IPS DF 6.9 (cell line): ENCODE measurements at places on chromosomes 11 and 22.

DNA sequence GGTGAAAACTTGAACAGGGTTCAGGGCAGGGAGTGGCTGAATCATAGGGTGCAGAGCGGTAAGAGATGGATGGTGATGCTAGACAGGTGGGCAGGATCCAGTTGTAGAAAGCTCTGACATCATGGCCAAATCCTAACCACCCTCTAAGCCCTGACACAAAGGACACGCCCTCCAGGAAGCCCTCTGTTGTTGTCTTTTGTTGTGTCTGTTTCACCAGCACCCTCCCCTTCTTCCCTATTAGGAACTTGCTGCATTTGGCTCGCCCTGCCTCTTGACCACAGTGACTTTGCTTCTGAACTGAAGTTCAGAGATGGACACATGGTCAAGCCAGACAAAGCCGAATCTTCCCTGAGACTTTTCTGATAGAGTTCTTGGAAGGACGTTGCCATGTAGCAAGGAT lies 14.2 kb upstream of the APOL6 start:
- DNase-seq, result no peak

DNA sequence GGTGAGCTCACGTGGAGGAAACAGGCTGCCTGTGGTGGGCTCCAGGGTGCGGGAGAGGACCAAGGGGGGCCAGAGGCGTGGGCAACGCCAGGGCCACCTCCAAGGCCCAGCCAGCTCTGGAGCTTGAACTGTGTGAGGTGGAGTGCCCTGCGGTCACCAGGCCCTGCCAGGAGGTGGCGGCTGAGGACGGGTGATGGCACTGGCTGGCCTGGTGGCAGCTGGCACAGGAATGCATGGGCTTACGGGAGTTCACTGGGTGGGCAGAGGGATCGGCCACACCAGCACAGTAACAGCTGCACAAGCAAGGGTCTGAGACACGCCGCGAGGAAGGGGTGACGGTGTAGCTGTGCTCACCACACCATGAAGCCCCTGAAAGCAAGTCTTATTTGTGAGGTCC lies 15.8 kb downstream of the TOLLIP start:
- no peak for DNase-seq

- DNase-seq, result no peak
These were observed 52.0 kb upstream of the MMP13 start for GRCh38 chr11:103007521-103007920.

DNA sequence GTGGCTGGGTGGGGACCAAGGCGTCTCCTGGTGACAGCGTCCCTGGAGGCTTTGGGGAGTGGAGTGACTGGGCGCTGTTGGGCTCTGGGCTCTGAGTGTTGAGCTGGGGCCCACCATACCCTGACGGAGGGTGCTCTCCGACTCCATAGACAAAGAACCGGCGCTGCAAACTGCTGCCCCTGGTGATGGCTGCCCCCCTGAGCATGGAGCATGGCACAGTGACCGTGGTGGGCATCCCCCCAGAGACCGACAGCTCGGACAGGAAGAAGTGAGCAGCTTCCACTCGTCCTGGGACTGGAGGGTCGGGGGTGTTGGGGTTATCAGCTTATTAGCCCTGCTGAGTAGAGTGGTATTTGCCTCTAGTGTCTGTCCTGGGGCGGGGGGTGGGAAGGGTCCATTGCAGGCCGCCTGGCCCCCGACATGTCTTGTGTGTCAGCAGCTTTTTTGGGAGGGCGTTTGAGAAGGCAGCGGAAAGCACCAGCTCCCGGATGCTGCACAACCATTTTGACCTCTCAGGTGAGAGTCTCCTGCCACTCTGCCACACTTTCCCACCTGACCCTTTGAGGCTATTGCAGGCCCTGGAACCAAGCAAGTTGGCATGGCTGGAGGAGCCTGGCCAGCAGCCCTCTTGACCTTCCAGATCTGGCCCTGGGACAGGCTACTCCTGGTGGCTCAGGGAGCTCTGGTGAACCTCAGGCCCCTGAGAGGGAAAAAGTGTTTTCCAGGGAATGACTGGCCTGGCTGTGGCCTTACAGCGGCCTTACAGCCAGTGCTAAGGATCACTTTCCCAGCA lies 7.6 kb downstream of the CLDN5 start:
- DNase-seq, result no peak

DNA sequence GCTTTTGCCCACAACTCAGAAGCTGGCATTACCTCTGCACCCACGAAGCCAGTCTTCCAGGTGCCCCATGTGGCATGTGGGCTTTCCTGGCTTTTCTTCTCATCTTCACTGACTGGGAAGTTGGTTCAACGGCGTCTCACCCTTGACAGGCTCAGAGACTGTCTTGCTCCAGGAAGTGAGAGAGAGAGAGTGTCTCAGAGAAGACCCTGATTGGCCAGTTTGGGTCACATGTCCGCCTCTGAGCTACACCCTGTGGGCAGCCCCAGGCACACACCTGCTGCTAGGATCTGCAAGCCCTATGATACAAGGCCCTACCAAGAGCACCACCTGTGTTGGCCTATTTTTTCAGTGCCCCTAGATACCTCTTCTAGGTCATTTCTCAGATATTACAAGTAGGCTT lies 39.0 kb downstream of the RTL6 start:
- no peak for DNase-seq

- DNase-seq, result no peak
These were observed 20.2 kb downstream of the RTN4RL2 start for GRCh38 chr11:57480409-57481137.

DNA sequence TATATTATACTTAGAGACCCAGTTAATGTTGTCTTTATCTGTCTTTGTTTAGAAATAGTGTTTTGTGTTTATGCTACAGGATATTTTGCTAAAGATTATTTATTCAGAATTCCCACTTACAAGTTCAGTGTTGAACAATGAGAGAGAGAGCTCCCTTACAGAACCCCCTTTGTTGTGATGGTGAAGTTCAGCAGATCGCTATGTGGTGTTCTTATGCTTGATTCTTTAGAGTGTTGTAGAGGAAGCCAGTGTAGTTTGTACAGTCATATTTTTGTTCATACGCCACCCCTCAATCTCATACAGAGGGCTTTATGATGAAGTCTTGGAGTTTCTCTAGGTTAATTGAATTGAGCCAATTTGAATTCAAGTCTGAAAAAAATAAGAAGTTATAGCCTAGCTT lies 150.2 kb downstream of the TMEM135 start:
- DNase-seq, result no peak

- DNase-seq, result no peak
These were observed 80.6 kb upstream of the SYT13 start for GRCh38 chr11:45366619-45367190.

- no peak for DNase-seq
These were observed 241.1 kb downstream of the GRIK4 start for GRCh38 chr11:120752668-120753067.

- DNase-seq, result no peak
These were observed 22.8 kb upstream of the SLC25A18 start for GRCh38 chr22:17540481-17540880.

- no peak for DNase-seq
These were observed 51.1 kb upstream of the MUC15 start for GRCh38 chr11:26623076-26623659.

DNA sequence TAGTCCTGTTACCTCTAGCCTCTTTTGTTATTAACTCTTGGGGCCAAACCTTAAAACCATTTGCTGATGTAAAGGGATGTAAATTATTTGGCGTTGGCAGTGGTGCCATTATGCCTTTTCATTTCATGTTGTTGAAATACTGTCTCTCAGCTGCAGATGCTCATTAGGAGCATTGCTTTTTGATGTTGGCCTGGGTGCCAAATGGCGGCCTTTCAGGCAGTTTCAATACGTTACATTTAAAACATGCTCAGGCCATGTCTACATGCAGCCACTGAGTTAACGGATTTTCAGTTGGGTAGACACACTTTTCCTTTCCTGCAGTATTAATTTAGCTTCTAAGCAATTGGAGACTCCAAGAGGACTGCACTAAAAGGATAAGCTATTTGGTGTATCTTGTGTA lies 5.3 kb downstream of the NCAM1 start:
- DNase-seq, result no peak

- no peak for DNase-seq
These were observed 7.1 kb downstream of the RCOR2 start for GRCh38 chr11:63909591-63910506.

DNA sequence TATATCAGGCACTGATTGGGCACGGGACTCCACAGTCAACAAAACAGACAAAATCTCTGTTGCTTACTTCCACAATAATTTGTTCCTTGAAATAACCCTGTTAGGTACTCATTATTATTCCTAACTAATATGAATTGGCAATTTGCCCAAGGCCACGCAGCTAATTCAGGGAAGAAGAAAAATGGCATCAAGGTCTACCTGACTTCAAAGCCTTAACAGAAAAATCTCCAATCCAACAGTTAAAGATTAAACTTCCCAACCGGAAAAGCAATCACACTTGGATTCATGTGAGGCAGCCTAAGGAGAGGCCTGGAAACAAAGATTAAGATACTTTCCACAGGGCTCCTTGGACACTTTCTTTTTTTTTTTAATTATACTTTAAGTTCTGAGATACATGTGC lies 68.9 kb downstream of the PRCP start:
- DNase-seq, result no peak

- DNase-seq, result no peak
These were observed 30.6 kb downstream of the PRDM11 start for GRCh38 chr11:45176996-45177395.

DNA sequence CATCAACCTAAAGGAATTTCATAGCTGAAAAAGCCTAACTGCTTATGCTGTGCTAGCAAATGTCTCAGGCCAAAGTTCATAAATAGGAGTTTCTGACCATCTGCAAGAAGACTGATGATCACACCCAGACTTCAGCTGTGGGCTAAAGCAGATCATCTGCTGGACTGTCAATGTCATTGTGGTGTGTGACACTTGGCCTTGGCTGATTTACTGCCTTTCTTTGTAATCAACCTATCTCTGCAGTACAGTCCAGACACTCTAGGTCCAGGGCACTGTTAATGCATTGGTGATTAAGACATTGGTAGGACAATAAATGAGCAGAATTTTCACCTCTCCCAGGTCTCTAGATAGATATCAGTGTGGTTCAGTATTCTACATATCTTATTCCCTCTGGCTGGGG lies 40.3 kb upstream of the SMCO4 start:
- no peak for DNase-seq

DNA sequence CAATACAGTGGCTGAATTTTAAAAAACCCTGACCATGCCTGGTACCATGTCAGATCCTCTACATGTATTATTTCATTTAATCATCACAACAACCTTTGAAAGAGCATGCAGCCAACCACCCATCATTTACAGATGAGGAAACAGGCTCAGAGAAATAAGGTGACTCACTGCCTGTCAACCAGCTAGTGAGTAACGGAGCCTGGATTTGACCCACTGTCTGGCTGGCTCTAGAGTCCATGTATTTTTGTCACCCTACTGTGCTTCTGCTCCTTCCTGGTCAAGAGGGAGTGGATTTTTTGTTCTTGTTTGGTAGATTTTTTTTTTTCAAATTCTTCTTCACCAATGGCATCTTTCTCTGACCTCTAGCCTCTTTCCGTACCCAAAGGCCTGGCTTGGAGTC lies 77.4 kb downstream of the CWC15 start:
- DNase-seq, result no peak

DNA sequence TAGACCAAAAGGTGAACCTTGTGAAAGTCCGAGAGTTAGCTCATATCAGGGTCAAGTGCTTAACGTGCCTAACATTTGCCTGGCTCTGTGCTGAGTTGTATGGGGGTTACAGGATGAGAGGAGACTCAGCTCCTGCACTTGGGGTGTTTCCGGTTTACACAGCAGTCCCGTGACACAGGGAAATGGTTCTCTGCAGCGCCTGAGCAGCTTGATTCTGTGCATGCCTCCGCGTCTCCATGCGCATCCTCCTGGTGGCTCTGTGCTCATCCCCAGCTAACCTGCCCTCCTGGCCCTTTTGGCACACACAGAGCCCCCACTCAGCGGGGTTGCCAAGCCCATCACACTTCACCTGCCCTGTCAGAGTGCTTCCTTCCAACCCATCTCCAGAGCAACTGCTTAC lies 238.3 kb upstream of the TBCEL start:
- DNase-seq, result no peak

DNA sequence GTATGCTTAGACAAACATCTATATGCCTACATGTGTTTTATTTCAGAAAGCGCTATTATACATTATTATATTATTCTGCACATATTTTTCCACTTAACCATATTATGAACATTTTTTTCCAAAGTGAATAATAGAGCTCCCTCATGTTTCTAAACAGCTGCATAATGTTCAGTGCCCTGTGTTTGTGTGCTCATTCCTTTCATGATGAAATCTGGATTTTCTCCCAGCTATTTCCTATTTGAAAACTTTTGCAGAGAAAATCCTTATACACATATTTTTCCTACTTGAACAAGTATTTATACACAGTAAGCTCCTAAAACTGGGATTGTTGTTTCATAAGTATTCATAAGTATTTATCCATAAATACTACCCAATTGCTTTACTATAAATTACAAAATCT lies 18.1 kb upstream of the RFPL2 start:
- no peak for DNase-seq

GRCh38 chr22:45552580-45553350 lies 50.1 kb downstream of the FBLN1 start:
- DNase-seq, result no peak

- DNase-seq, result no peak
These were observed 41.7 kb downstream of the THAP12 start for GRCh38 chr11:76339221-76339620.

DNA sequence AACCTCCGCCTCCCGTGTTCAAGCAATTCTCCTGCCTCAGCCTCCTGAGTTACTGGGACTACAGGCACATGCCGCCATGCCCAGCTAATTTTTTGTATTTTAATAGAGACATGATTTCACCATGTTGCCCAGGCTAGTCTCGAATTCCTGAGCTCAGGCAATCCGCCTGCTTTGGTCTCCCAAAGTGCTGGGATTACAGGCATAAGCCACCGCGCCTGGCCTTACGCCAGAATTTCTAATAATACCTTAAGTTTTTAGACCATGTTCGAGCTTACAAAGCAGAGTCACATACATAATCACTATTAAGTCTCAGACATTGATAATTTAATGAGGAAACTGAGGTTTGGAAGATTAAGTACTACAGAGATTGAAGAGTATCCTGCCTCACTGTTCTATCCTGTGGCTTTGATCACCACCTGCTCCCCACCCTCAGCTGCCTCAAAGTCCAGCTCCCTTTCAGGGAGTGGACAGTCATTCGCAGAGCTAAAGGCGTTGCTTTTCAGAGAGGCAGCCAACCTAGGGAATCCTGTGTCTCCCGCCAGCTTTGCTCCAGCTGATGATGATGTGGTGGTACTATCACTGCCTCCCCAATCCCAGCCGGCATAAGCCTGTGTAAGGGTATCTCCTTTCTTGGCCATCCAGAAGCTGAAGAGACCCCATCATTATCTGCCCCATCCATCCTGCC lies 7.7 kb downstream of the UBASH3B start:
- no peak for DNase-seq
